GM20000 (cell line): ENCODE measurements at places on chromosomes 2 and 18.

- no peak for DNase-seq
Measured at GRCh38 chr2:110115291-110116032, at the start of gene MALL. TSS of gene MALL (minus strand) at chr2:110115822. CDS start at chr2:110115792, 30 bp downstream.

- DNase-seq, result no peak
Measured at GRCh38 chr2:71609029-71609428, 155.7 kb downstream of the DYSF start.

- no peak for DNase-seq
Measured at GRCh38 chr18:44793194-44793593, 112.5 kb downstream of the SETBP1 start.

DNA sequence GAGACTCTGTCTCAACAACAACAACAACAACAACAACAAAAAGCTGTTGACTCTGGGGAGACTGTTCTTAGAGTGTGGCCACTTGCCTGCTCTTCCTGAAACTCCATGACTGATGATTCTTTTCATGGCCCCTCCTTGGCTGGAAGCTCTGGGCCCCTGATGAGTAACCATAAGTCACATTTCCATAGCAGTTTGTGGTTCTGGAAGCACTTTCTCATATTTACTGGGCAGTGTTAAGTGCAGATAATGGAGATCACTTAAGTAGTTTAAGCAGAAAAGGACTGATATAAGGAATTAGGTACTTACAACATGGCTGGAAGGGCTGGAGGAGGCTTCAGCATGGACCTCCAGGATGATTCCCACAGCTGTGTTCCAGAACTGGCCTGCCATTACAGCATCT is 147.3 kb upstream of the DLX2 start:
- DNase-seq, result no peak

GRCh38 chr2:200784215-200784614 is 27.5 kb upstream of the BZW1 start:
- DNase-seq, result no peak

- DNase-seq, result no peak
Measured at GRCh38 chr2:232419245-232420072, 12.8 kb downstream of the ALPG start.

DNA sequence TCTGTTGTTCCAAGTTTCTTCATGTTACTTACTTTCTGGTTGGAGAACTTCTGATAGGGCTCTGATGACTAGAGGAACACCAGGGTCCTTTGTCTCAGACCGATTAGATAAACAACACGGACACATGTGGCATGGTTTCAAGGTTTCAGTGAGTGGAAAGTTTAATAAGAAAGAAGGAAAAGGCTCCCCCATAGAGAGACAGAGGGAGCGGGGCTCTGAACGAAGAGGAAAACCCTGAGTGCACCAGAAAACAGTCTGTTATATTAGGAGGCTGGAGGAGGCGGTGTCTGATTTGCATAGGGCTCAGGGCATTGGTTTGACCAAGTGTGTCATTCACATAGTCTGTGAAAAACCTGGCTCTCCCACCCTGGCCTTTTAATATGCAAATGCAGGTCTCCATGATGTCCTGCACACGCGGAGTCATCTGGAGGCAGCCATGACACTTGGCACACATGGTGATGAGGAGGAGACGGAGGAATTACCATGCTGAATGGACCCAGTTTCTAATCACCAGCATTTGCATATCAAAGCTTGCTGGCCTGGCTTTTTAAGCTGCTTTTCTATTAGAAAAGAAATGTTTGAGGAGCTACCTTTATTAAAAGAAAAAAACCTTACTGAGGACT is 94.2 kb downstream of the PTPN4 start:
- no peak for DNase-seq

- DNase-seq, result no peak
Measured at GRCh38 chr2:9153643-9153980, 53.0 kb upstream of the ASAP2 start.

- DNase-seq, result no peak
Measured at GRCh38 chr18:55447672-55448018, 140.3 kb downstream of the TCF4 start.

DNA sequence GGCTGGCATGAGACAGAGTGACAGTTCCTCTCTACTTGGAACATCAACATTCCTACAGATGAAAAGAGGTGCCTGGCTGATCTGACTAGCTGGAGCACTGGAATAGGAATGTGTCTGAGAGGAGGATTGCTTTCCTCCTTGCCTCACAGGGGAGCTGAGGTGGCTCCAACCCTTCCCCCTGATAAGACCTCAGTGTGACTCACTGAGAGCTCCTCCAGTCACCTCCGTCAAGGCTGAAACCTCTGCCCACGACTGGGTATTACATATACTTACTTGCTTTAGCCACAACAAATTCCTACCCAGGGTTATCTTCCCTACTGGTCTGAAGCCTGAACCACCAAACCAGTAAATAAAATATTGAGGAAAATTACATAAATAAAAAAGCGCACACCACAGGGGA is 342.7 kb upstream of the REG3G start:
- no peak for DNase-seq

GRCh38 chr2:161426455-161426921 is 10.4 kb downstream of the TBR1 start:
- peak; percentile 61 for DNase-seq

- no peak for DNase-seq
Measured at GRCh38 chr2:215746887-215747615, 266.3 kb downstream of the MREG start.

DNA sequence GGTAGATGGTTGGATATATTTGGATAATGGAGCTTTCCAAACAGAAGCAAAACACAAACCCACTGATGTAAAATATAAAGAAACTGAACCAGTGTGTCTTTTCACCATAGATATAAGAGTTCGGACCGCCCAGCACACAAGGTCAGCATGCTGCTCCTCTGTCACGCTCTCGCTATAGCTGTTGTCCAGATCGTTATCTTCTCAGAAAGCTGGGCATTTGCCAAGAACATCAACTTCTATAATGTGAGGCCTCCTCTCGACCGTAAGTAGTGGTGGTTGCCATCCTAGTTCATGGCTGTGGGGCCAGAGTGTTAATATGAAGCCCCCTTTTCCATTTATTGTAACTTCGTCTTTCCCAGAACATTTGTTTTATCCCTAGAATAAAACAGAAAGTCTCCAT is 125.2 kb upstream of the LYPD6 start:
- DNase-seq, result no peak

- no peak for DNase-seq
Measured at GRCh38 chr2:80054346-80054675, 250.2 kb downstream of the LRRTM1 start.

- DNase-seq, result no peak
Measured at GRCh38 chr2:25617948-25618646, 55.3 kb downstream of the DTNB start.

GRCh38 chr2:226862623-226863022 is 26.8 kb downstream of the RHBDD1 start:
- DNase-seq, result peak; percentile 18

- DNase-seq, result no peak
Measured at GRCh38 chr2:127546797-127547196, 11.3 kb downstream of the MYO7B start.

DNA sequence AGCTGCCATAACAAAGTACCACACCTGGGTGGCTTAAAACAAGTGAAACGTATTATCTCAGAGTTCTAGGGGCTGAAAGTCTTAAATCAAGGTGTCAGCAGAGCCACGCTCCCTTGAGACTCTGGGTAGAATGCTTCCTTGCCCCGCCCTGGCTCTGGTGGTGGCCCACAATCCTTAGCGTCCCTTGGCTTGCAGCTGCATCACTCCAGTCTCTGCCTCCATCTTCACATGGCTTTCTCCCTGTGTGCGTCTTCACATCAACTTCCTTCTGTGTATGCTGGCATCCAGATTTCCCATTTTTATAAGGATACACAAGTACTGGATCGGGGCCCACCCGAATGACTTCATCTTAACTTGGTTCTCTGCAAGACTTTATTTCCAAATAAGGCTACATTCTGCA is 62.5 kb downstream of the MRO start:
- DNase-seq, result no peak

DNA sequence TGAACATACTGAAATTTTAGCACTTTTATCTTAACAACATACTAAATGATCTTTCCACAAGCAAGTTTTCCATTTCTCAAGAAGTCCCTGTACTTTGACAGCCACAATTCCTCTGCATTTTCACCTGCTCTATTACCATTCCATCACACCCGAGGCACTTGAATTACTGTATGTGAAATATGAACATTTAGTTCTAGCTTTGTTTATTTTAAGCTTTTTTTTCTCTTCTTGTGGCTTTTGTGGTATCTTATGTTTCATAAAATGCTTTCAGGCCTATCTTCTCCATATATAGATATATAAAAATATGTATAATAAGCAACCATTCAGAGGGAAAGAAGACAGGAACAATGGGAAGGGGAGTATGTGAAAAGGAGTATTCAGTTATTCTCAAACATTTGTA is 693.9 kb downstream of the SATB2 start:
- DNase-seq, result no peak

DNA sequence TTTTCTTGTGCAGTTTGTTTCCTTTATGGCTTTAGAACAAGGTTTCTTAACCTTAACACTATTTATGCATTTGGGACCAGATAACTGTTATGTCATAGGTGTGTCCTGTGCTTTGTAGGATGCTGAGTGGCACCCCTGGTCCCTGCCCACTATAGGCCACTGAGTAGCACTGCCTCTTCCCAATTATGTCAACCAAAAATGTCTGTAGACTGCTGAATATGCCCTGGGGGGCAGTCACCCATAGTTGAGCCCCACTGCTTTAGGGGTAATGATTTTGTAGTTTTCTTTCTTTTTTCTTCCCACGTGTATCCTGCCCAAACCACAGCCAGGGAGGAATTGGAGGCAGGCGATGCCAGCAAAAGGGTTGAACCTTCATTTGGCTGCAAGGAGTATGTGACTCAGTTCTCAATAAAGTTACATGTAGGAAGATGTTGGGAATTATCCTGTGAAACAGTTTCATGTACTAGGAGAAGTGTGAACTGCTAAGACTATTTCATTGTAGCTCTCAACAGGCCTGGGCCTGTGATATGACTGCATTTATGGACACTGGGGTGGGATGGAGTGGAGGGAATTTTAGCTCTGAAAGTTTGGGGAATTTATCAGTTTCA is 65.7 kb downstream of the FMNL2 start:
- no peak for DNase-seq

- DNase-seq, result no peak
Measured at GRCh38 chr18:10659594-10659993, 133.8 kb downstream of the NAPG start.
